ENCODE measurements at places on chromosomes 3 and 15.

- no peak for DNase-seq
Measured at GRCh38 chr3:159030886-159031679, 229.2 kb downstream of the MFSD1 start.

- DNase-seq, result no peak
Measured at GRCh38 chr3:179953993-179954870, 82.5 kb downstream of the PEX5L start.

GRCh38 chr3:163328680-163329079 lies 1749.6 kb downstream of the SI start:
- no peak for DNase-seq

DNA sequence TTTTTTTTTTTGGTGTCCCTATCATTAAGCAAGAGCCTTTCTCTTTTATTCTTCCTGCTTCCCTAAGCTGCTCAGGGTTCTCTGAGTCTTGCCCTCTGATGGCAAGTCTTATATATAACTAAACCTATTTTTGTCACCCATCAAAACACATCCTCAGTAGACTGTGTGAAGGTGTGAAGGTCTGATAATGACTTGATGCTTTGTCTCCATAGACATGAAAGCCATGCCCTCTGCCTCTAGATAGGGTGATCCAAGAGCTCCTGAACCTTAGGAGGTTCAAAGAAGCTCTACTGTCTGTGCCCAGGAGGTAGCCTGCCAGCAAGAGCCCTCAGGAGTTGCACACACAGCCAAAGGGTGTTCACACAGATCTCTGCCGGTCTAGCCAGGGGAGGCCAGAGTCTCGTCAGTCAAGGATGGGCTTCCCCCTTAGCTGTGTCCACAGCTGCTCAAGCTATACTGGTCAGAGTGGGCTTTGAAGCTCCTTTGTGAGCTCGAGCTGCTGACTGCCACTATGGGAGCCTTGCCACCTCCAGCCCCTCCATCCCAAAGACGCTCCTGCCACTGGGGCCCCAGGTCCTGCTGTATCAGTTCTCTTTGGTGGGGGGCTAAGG lies 13.1 kb upstream of the SNX22 start:
- DNase-seq, result no peak

- no peak for DNase-seq
Measured at GRCh38 chr3:129470861-129471260, 30.8 kb downstream of the IFT122 start.

- DNase-seq, result no peak
Measured at GRCh38 chr3:48989126-48989795, 780 bp upstream of the P4HTM start.

GRCh38 chr15:45417303-45417950 lies 39.1 kb upstream of the GATM start:
- DNase-seq, result no peak
